ENCODE measurements at places on chromosomes 1 and 21.
A peak's percentile ranks its signal among the peaks of the same experiment; 100 is the strongest.

- DNase-seq: no peak
Observed at GRCh38 chr1:166933633-166934032, 41.7 kb downstream of the ILDR2 start.

- DNase-seq: no peak
Observed at GRCh38 chr21:19353256-19353655, 949.7 kb upstream of the TMPRSS15 start.

- no peak for DNase-seq
Observed at GRCh38 chr1:32684167-32684811, 18.3 kb downstream of the SYNC start.

- DNase-seq: no peak
Observed at GRCh38 chr1:186456729-186457255, 4.1 kb downstream of the PDC start.

- no peak for DNase-seq
Observed at GRCh38 chr1:200893411-200893901, 1.2 kb upstream of the INAVA start.

GRCh38 chr1:189180057-189180456, 1297.6 kb downstream of the BRINP3 start:
- no peak for DNase-seq

DNA sequence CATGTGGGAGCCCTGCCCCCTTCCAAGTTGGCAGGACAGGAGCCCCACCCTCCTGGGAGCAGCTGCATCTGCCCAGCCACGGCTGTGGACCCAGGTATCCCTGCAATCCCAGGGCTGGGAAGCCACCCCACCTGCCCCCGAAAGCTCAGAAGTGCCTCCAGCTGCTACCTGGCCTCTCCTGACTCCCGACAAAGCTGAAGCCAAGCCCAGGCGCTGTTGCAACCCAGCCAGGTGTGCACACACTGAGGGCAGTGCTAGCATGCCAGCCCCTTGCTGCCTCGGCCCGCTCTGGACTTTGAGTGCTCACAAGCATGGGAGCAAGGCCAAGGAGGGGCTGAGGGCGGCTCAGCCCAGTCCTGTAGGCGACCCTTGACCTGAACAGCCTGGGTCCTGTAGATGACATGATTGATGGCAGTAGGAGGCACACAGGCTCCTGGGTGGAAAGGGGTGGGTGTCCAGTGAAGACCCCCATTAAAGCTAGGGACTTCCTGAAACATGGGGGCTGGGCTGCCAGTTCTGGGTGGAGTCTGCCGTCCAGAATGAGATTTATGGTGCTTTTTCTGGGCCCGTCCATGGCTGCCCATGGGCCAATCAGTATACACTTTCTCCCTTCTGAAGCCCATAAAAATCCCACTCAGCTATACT, 2.8 kb upstream of the SSU72 start:
- no peak for DNase-seq

- DNase-seq: no peak
Observed at GRCh38 chr1:205416322-205416721, 5.5 kb downstream of the LEMD1 start.

GRCh38 chr21:34882719-34883131, 166.4 kb downstream of the RUNX1 start:
- no peak for DNase-seq

- no peak for DNase-seq
Observed at GRCh38 chr1:58065520-58065919, 481.0 kb downstream of the OMA1 start.

GRCh38 chr21:37006486-37007291, at the start of gene RIPPLY3:
TSS of gene RIPPLY3 (plus strand) at chr21:37006702. CDS start at chr21:37006773, 71 bp downstream.
- peak; percentile 20 for DNase-seq

DNA sequence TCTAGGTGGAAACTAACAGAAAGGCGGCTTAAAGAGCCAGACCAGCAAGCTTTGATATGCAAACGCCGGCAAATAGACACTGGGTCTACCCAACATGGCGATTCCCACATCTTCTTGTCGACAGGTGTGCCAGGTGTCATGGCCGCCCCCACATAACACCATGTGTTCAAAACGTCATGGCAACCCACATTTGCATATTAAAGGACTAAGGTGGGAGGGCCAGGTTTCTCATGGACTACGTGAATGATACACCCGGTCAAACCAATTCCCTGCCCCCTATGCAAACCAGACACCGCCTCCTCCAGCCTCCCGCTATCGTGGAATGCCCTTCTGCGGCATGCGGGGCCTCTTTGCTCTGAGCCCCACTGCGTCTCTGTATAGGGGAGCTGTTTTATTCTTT, 41.3 kb downstream of the ICOSLG start:
- no peak for DNase-seq

- peak; percentile 55 for DNase-seq
Observed at GRCh38 chr1:64042331-64043100, 160.9 kb upstream of the UBE2U start.

DNA sequence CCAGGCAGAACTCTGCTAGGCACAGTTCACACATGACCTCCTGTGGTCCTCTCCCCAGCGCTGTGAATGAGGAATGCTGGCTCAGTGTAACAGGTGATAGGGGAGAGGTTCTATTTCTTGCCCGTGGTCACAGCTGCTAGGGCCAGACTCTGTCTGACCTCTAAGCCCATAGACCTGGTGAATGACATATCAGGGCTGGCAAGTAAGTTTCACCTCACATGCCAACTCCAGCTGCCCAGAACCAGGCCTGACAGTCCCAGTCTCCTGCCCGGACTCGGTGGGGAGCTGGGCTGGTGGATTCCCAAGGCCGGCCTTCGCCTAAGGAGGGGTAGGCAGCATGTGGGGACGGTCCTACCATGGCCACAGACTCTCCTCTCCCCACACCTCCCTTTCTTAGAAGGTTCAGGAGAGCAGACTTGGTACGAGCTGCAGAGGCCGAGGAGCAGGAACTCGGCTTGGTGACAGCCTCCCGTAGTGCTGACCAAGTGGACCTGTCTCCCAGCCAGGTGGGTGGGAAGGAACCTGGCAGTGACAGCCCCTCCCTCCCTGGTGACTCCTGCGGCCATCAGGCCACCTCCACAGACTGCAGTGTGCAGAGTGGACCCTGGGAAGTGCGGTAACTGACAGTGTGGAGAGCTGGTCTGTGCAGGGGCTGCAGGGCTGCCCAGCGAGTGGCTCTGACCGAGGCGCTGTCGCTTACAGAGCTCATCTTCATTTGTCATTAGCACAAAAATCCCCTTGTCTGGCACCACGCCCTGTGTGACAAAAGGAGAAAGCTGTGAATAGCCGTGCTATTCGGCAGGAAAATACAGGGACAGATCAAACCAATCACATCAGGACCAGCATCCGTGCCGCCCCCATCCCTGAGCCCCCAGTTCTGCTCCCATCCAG, 74.6 kb downstream of the SCCPDH start:
- DNase-seq: no peak

- no peak for DNase-seq
Observed at GRCh38 chr1:240244968-240245628, 153.4 kb downstream of the FMN2 start.

GRCh38 chr1:213055767-213056166, 4.7 kb downstream of the RPS6KC1 start:
- DNase-seq: no peak

DNA sequence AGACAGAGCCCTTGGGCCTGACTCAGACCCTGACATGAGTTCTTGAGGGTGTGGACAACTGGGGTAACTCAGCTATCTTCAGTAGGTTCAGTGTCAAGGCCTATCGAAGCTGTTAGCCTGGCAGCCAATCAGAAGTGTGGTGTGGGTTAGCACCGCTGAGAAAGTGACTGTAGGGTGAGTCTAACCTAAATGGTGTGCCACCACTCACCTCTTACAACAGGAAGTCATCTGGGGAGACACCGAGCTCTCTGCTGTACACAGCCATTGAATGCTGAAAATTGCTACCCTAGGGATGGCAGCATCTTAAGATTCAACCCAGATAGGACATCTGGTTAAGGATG, 44.6 kb downstream of the RASSF5 start:
- DNase-seq: no peak

DNA sequence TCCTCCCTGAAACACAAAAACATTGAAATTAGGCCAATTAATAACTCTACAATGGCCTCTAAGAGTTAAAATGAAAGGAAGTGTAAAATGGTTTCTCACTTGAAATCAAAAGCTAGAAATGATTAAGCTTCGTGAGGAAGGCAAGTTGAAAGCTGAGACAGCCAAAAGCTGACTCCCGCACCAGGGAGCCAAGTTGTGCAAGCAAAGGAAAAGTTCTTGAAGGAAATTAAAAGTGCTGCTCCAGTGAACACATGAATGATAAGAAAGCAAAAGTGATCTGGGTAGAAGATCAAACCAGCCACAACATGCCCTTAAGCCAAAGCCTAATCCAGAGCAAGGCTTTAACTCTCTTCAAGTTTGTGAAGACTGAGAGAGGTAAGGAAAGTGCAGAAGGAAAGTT, 22.8 kb downstream of the CYYR1 start:
- DNase-seq: no peak

GRCh38 chr1:200290010-200290685, 119.7 kb downstream of the ZNF281 start:
- no peak for DNase-seq

GRCh38 chr1:181779343-181779742, 282.2 kb downstream of the ZNF648 start:
- DNase-seq: no peak

DNA sequence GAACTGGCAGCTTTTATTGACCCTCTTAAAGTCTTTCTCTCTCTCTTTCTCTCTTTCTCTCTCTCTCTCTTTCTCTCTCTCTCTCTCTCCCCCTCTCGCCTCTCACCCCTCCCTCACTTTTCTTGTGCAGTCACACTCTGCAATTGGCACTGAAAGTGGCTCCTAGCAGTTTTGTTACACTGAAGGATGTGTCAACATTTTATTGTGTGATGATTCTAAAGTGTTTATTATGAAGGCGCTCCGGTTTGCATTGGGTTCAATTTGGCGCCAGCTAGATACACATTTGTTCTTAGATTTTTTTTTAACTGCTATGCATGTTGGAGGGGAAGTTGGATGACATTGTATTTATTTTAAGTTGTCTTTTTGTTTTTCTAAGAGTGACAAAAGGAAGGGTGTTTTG, 64.0 kb upstream of the CHRM3 start:
- DNase-seq: no peak

DNA sequence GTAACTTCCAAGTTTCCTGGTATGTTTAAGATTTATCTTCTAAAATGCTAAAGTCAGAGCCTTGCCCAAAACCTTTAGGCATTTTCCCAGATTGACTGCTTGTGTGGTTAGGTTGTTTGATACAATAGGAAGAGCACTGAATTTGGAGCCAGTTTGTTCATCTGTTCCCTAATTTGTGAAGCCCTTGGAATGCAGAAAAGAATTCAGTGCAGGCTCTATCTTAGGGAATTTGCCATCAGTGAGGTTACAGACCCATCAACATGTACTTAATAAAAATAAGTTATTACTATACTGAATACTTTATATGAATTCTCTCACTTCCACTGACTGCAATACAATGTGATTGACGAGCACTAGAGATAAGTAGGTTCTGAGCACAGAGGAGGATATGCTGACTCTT, 120.2 kb downstream of the PIK3R3 start:
- no peak for DNase-seq

- DNase-seq: no peak
Observed at GRCh38 chr21:42993051-42993712, 18.8 kb downstream of the PKNOX1 start.

DNA sequence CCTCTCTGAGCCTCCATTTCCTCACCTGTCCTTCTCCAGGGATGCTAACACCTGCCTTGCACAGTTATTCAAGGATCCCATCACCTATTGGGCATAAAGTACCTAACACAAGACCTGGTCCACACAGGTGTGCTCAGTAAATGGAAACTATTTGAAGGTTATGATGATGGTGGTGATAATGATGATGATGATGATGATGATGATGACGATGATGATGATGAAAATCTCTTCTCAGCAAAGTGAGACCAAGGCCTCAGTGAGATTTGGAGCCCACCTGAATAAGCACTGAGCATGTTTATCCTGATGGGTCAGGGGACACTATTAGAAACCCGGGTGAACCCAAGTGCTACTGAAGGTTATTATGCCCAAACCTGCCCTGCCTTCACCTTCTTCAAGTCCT, 100.7 kb downstream of the DMRTA2 start:
- no peak for DNase-seq

DNA sequence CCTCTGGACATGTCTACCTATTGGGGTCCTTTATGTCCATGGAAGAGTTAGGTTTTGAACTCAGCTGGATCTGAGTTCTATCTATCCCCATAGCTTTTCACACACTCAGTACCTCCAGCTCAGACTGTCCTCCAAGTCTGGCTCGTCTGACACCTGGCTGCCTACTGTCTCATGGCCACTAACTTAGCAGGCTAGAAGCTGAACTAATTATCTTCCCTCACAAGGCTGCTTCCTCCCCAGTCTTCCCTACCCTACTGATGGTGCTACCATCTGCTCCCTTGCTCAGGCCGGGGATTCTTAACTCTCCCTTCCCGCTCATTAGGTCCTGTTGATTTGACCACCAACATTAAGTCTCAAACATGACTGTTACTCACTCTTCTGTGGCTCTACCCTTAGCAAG, 13.4 kb downstream of the VANGL2 start:
- no peak for DNase-seq

DNA sequence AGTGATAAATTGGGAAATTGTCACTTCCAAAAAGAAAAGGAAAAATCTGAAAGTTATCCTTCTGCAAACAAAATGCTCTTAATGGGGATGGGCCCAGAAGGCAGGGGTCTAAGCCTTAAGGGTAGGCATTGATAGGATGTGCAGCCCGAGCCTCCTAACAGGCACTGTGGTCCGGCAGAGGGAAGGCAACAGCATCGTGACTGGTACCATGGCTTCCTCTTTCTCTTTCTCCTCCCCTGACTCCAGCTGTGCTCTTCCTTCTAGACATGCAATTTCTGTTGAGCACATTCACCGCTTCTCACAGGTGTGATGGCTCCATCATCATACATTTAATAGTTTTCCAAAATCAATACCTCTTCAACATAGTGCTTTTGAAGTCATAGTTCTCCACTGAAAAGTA, 91.5 kb downstream of the SELENOF start:
- DNase-seq: no peak

GRCh38 chr1:87718241-87718950, 389.7 kb downstream of the LMO4 start:
- no peak for DNase-seq

Data from NCI-H2029 (cell line).